ENCODE measurements at places on chromosomes 4 and X.

DNA sequence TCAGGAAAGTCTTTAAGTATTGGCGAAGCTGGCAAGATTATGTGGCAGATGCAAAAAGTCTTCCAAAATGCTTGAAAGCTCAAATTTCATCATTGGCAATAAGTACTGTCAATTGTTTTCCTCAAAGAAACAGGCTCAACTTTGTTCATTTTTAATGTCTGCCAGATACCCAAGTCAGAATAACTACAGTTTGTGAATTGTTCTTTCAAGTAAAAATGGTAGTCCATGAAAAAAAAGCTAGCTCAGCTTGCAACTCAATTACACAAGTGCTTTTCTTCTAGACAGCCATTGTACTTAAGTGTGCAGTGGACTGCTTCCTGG is 70.5 kb downstream of the AFF1 start:
- DNase-seq, result no peak

DNA sequence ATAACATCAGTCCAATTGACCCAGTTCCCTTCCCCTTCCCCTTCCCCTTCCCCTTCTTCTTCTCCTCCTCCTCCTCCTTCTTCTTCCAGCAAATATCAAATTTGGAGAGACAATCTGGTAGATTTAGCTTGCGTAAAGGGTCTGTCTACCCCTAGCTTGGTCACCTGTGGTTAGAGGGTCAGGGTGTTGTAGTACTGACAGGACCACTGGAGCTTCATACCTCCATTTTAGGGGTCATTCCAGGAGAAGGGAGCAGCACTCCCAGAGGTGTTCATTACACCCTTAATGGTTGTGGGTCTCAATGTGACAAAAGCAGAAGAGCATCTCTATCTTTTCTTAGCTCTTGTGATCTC is 3.7 kb upstream of the FGB start:
- DNase-seq, result no peak

DNA sequence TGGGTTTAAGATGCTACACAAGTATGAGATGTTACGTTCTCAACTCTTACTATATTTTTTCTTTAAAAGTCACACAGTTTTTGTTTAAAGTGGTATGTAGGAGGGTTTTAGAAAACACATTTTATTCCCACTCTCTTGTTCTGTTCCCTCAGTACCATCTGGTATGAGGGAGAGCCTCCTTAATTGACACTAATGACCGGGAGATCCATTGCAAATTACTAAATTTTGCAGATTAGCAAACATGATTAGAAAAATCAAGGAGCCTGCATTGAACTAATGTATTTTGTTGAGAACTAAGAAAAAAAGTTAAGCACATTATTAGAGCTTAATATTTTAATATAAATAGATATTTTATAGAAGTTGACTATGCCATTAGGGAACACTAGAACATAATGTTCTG is 87.3 kb upstream of the UNC5C start:
- DNase-seq, result no peak

DNA sequence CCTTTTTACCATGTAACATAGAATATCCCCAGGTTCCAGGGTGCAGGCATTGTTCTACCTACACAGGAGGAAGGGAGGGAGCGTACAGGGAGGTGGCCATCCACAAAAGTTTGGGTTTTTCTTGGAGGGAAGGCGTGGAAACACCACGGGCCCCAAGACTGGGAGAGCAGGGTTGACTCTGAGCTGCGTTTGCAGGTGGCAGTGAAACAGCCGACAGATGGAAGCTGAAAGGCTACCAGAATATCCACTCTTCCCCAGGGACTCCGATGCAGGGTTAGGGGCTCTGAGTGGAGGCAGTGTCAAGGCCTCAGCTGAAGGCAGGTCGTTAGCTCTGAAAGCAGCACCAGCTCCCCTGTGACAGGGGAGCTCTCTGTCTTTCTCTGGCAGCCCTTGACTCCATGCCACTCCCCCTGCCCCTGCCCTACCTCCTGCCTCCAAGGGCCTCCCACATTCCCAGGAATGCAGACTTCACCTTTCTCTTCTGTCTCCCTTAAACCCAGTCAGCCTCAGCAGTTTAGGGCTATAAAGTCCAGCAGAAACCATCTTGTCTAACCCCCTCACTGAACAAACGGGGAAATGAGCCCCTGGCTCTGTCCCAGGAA is 14.0 kb upstream of the GLOD5 start:
- DNase-seq, result no peak

- DNase-seq, result no peak
These were observed 38.8 kb downstream of the SEC31A start for GRCh38 chr4:82851885-82852750.

DNA sequence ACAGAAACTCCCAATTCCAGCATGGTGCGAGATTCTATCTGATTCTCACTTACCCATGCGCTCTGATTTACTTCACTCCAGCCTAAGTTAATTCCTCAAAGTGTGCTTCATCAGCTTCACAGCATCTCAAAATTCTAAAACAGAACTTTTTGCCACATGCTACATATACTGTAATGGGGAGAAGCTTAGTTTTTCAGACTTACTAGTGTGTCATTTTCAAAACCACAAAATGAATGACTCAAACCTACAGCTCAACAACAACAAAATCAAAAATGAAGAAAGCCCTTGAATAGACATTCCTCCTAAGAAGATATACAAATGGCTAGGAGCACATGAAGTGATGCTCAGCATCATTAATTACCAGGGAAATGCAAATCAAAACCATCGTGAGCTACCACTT is 14.9 kb downstream of the IRF2 start:
- no peak for DNase-seq

GRCh38 chr4:185183622-185184281 is 20.0 kb downstream of the CFAP97 start:
- DNase-seq, result peak; percentile 83

DNA sequence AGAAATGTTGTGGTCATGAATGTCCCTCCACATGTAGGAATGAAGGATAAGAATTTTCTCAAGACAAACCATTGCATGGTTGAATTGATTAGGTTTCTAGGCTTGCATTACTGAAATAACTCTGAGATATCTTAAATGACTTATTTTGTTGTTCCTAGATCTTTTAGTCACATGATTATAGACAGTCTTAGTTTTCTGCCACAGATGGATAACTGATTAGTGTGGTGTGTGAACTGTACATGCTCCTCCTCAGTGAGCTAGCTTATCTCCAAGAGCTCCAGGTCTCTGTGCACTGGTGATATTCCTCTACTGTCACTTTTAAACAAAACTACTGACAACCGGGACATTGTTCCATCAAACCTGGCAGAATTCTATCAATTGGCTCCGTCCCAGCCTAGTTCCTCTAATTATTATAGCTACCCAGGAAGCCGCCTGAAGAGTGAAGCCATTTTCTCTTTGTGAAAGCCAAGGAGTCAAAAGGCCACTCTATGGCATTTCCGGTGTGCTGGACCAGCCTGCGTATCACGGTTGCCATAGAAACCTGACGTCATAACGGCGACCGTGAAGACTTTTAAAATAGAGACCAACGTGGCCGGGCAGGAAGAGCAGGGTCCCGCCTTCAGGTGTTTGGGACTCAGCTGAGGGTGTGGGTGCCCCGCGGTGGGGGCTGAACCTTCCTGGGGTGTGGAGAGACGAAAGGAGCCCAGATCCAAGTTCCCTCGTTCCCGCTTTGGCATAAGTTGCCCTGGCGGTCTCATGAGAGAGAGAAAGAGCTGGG is 28.1 kb downstream of the BEX3 start:
- peak; percentile 70 for DNase-seq

DNA sequence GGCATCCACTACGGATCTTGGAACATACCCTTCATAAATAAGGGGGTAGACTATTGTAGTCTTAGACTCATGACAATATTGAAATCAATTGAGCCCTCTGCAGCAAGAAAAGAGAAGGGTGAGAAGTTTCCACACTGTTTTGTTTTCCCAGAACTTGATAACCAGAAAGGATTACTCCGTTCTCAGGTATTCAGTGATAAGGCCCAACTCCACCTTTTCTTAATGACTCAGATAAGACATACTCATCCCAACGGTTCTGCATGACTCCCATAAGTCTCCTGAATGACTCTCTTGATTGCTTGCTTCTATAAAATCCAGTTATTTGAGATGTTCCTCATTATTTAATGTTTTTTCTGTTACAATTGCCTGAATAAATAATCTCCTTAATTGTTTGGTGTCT is 111.7 kb downstream of the PABPC4L start:
- no peak for DNase-seq

- no peak for DNase-seq
These were observed 39.3 kb downstream of the SLAIN2 start for GRCh38 chr4:48380583-48381167.

Data from activated CD4-positive, alpha-beta T cell treated with anti-CD3 and anti-CD28 coated beads for 48 hours (primary cell).